ENCODE measurements at places on chromosomes 5 and 9. TPM values are rescaled to one million over a fixed set of nuclear protein-coding genes. Genes with fewer than 3 reads are reported as not detected.

GRCh38 chr5:1161833-1162229 lies 39.6 kb upstream of the SLC6A19 start:
- DNase-seq, result no peak

GRCh38 chr5:139461698-139462097 lies 845 bp downstream of the ECSCR start:
- DNase-seq, result peak; percentile 79

DNA sequence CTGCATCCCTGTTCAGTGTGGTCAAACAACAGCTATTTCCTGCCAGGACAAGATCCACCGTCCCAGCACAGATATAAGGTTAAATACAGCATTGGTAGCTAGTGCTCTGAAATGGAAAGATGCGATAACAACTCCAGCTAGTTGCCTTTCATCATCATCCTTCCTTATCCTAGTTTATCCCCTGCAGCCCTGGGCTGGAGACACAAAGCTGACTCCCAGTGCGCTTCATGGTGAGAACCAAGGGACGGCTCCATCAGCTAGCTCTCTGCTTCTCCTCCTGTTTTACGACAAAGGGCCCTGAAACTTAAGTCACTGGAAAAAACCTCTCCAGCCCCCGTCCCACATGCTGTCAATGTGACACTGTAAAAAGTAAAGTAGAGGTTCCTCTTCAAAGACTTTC lies 37.9 kb downstream of the CDC14B start:
- no peak for DNase-seq

DNA sequence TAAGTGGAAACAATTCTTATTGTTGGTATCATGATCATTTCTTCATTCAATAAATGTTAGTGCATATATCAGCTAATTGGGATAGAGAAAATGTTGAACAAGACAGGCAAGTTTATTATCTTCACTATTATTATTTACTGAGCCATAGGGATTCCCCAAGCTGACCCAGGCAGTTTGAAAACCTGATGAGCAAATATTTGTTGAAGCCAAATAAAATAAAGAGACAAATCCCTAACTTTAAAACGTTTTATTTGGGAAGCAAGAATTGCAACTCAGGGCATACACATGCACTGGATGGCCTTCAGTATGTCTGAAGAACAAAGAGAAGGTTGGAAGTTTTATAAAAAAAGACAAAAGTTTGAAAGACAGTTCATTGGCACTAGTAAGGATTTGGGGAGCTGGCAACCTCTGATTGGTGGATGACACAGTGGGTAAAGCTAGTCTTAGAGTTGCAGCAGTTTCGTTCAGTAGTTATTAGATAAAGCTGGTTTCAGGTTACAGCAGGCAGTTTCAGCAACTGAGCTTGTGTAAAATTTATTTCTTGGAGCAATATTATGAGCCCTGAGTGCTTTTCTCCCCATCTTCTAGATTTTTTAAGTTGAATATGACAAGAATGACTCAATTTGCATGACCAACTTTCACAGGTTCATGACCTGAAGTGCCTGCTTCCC lies 44.7 kb upstream of the PRLR start:
- no peak for DNase-seq

Gene AFAP1L1
- total RNA-seq, result 5.3 TPM

Gene KIF4B
- under 0.01 TPM for total RNA-seq

GRCh38 chr5:57582578-57583070 lies 100.0 kb upstream of the ACTBL2 start:
- DNase-seq, result no peak

DNA sequence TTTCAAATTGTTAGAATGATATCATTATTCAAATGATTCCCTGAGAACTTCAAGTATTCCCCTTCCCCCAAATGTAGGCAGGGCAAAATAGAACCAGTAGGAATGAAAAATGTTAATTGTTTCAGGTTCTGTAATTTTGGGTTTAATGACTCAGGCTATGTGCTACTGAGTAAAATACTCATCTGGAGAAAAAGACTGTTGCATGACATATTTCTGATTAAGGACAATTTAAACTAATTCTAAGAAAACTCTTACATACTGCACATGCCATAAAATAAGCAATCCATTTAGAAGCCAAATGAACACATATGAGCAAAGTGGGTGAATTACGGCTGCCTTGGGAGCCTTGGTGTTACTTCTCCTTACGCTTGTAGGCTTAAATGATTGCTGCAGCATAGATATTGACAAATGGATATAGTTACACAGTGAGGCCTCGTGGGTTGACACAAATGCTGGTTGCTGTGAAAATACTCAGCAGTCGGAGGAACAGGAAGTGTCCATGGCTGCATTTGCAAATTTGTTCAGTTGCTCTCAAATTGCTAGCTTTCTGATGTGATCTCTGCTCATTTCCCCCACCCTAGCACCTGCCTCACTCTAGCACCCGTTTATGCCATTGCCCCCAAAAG lies 174.9 kb upstream of the DMAC1 start:
- DNase-seq, result no peak

GRCh38 chr9:115292584-115293279 lies 174.8 kb upstream of the TNC start:
- DNase-seq, result peak; percentile 52

GRCh38 chr9:22307013-22307711 lies 139.5 kb upstream of the DMRTA1 start:
- peak; percentile 55 for DNase-seq

Gene SLC6A19
- not detected for total RNA-seq

Gene ENTPD2
- total RNA-seq, result not detected

DNA sequence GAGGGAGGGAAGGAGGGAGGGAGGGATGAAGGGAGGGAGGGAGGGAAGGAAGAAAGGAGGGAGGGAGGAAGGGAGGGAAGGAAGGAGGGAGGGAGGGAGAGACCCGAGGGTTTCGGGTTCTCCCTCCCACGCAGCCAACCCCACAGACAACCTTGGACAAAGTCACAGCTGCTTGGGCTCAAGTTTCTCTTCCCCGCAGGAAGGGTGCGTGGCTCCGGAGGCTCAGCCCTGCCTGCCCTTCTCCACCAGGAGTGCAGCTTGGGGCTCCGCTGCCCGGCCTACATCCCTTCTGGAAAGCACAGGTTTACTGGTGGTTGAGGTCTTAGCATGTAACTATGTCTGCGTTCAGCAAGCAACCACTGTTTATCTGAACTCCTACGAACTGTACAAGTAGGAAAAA lies 15.0 kb downstream of the SLC12A7 start:
- no peak for DNase-seq

DNA sequence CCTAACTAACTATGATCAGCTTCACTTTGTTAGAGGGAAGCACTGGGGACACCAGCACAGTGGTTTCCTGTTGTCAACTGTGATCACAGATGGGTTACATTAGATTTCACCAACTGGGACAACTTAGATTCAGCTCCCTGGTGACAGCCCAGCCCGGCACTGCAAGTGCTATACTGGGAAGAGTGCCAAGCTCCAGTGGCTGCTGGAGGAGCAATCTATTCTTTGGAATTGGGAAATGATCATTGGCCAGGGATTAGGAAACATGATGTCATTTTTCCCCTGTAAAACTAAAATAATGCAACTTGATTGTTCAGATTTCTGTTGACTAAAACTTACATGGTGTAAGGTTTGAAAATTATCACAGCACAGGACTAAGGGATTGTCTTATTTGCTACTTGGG lies 33.2 kb downstream of the PTGR1 start:
- no peak for DNase-seq

- DNase-seq, result no peak
Observed at GRCh38 chr5:163407034-163407655, 30.2 kb upstream of the CCNG1 start.

Gene LNPEP
- 27.4 TPM for total RNA-seq

DNA sequence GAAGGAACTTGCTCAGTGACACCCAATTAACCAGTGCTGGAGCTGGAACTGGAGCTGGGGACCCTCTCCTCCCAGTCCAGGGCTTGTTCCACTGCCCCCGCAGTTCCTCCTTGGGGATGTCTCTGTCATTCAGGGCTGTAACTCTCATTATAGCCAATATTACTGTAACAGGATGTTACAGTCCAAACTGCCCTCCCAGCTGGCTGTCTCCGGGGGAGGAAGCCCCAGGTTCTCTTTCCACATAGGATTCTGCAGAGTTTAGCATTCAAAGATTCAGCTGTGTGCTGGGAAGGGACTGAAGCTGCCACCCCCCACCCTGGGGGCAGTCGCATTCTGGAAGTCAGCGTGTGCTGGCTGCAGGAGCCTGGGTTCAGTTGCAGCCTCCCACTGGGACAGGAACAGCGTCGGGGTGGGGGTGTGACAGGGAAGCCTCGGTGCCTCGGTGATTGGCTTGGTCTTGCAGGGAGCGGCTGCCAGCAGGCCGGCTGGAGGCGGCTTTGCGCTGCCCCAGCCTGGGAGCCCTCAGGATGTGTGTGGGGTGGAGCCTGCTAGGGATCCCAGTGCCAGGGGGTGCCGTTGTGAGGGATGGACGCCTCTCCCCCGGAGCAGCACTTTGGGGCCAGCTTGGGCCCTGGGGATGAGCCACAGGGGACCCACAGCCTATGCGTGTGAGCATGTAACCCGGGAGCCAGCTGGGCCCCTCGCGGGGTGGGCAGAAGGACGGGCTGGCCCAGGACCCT lies 101.1 kb downstream of the RGS3 start:
- DNase-seq, result peak; percentile 61

DNA sequence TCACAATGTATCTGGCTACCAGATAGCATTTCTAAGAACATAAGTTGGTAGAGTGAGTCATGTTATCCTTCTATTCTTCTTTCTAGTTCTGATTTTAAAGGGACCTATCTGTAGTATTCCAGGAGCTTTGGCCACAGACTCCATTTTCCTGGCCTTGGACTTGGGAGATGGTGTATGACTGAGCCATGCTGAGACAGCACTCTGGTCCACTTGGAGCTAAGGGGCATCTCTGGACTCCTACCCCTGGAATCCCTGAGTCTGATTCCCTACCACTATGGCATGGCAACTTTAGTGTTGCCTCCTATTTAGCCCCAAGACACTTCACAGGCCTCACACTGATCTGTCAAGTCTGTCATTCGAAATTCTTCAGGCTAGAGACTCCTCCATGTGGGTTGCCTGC lies 58.8 kb downstream of the BAAT start:
- DNase-seq, result no peak

GRCh38 chr9:76431601-76432000 lies 27.4 kb upstream of the GCNT1 start:
- no peak for DNase-seq

Gene MLANA
- not detected for total RNA-seq

Gene HIGD2A
- total RNA-seq, result 33.3 TPM

DNA sequence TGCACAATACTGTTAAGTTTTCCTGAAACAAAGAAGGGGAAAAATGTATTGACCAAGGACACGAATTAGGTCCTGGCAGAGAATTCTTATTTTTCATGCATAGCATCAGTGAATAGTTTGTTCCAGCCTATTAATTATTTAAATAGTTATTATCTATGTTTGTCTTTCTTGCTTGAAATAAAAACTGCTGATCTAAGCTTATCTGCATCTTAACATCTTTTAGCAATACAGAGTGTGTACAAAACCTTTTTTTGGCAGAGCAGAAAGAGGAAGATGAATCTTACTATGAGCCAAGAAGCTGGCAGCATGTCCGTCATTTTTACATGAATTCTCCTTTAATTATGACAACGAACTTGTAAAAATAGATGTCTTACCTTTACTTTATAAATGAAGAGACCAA lies 23.3 kb upstream of the PLPPR1 start:
- DNase-seq, result no peak

GRCh38 chr5:67166460-67167285 lies 29.9 kb downstream of the CD180 start:
- no peak for DNase-seq

- peak; percentile 52 for DNase-seq
Observed at GRCh38 chr9:135504262-135505243, 4.1 kb downstream of the MRPS2 start.

GRCh38 chr9:74503666-74504065 lies 6.5 kb downstream of the RORB start:
- DNase-seq, result no peak

Gene PCDHGA5
- total RNA-seq, result 2.0 TPM

Gene JAKMIP2
- not detected for total RNA-seq

GRCh38 chr5:76363352-76364225 lies 39.5 kb upstream of the IQGAP2 start:
- DNase-seq, result no peak

- no peak for DNase-seq
Observed at GRCh38 chr9:136292591-136293448, 11.1 kb downstream of the CCDC187 start.

Gene NMUR2
- total RNA-seq, result not detected

Gene NIM1K
- total RNA-seq, result 0.56 TPM

Gene PCDHB16
- 0.18 TPM for total RNA-seq

- DNase-seq, result peak; percentile 66
Observed at GRCh38 chr5:14445013-14445412, 136.6 kb upstream of the OTULINL start.

Gene CYSRT1
- total RNA-seq, result not detected

Gene OR1Q1
- not detected for total RNA-seq

- peak; percentile 59 for DNase-seq
Observed at GRCh38 chr5:179355976-179356974, 11.0 kb upstream of the ADAMTS2 start.

Gene ARAP3
- total RNA-seq, result 1.4 TPM

Gene ZER1
- 7.5 TPM for total RNA-seq

DNA sequence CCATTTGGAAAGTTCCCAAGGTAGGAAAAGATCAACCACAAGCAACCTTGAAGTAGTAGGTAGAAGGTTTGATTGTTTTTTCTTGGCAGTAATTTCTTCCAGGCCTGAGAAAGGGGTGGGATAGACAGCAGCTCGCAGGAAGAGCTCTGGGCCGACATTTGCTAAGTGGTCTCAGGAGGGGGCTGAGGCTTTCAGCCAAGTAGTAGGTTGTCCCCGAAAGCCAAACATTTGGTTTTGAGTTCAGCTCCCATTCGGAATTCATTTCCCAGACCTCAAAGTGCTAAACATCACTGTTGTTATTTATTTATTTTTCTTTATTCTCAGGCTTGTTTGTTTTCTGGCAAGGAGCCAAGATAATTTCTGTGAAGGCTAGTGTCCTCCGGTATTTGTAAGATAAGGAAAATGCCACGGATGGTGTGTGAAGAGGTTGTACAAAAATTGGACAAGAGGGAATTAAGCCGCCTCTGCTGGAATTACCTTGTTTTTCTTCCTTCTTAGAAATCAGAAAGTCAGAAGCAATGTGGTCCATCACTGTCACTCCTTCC lies 112.1 kb downstream of the KIF4B start:
- no peak for DNase-seq
